NCI-H1417 treated with DMSO at 0.1 percent for 48 hours (cell line): ENCODE measurements at places on chromosomes 5 and 9.

GRCh38 chr9:137439158-137439714, 1.9 kb downstream of the ENTPD8 start:
- DNase-seq = no peak

- no peak for DNase-seq
Measured at GRCh38 chr5:150498501-150498900, 9.4 kb upstream of the NDST1 start.

GRCh38 chr5:123120197-123120596, 31.2 kb downstream of the PRDM6 start:
- no peak for DNase-seq

GRCh38 chr9:9229269-9229668, 1383.5 kb downstream of the PTPRD start:
- DNase-seq = no peak

- DNase-seq = no peak
Measured at GRCh38 chr9:35000535-35001284, 11.2 kb downstream of the DNAJB5 start.

GRCh38 chr5:98470747-98471146, 302.7 kb upstream of the RGMB start:
- DNase-seq = no peak

DNA sequence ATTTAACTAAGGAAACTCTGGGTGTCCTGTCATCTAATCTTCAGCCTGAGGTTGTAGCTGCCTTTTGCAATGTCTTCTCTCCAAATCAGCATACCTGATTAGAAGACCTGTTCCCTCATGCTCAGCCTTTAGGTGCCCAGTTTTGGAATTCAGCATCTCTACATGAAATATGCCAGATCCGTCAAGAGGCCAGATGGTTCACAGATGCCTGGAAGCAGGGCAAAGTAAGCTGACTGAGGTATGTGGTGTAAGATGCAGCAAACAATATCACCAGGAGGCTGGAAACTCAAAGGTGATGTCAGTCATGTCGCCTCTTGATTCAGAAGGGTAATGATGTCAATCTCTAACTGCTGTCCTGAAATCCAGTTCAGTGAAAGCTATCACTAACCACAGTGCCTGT, 324.4 kb downstream of the PRELID2 start:
- no peak for DNase-seq

DNA sequence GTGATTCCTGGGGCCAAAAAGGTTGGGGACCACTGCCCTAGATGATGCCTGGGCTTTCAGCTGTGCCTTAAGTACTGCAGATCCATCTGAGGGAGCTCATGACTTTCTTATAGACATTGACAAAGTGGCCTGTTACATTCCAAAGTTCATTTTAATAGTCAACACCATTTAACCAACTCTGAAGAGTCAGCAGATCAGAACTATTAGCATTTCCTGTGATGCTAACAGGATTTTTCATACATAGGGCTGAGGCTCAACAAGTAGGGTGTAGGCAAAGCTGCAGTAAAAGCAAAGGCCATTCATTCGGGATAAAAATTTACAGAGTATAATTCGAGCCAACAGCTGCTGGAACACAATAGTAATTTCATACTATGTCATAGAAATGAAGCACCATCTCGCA, 105.4 kb downstream of the LPAR1 start:
- DNase-seq = no peak
